ENCODE measurements at places on chromosomes 1 and 21.

GRCh38 chr1:52633291-52633754, 355 bp downstream of the SHISAL2A start:
- no peak for DNase-seq

GRCh38 chr1:197917805-197918651, 856 bp downstream of the LHX9 start:
- DNase-seq = peak; percentile 39

- no peak for DNase-seq
These were observed 17.8 kb upstream of the LAMC2 start for GRCh38 chr1:183168308-183168707.

DNA sequence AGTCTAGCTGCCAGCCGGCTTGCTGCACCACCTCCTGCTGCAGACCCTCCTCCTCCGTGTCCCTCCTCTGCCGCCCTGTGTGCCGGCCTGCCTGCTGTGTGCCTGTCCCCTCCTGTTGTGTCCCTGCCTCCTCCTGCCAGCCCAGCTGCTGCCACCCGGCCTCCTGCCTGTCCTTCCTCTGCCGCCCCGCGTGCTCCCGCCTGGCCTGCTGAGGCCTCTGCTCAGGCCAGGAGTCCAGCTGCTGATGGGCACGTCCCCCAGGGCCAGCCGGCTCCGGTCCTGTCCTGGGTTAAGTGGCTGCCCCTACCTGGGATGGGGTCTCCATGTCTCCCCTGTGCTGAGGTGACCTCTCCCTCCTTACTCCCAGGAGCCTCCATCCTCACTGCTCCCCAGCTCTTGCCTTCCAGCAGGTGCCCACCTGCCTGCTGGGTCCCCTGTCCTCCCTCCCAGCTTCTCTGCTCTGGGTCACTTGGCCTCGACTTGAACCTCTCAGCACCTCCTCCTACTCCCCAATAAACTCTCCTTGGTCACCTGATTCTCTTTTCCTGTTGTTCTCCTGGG, 870 bp downstream of the KRTAP10-8 start:
- no peak for DNase-seq

DNA sequence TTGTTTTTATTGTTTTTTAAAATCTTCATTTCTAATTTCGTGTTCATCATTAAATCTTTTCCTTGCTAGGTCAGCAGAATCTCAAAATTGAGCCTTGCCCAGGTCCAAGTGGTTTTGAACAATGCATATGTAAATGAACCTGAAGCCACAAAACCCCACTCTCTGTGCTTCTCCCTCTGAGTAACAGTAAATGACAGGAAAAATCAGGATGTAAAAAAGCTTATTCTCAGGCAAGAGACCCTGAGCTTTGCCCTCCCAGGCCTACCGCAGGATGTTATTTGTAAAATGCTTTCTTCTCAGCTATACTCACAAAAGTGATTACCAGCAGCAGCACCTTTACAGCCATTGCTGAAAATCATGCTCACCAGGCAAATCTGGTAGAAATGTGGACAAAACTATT, 47.6 kb downstream of the TYW3 start:
- DNase-seq = no peak

DNA sequence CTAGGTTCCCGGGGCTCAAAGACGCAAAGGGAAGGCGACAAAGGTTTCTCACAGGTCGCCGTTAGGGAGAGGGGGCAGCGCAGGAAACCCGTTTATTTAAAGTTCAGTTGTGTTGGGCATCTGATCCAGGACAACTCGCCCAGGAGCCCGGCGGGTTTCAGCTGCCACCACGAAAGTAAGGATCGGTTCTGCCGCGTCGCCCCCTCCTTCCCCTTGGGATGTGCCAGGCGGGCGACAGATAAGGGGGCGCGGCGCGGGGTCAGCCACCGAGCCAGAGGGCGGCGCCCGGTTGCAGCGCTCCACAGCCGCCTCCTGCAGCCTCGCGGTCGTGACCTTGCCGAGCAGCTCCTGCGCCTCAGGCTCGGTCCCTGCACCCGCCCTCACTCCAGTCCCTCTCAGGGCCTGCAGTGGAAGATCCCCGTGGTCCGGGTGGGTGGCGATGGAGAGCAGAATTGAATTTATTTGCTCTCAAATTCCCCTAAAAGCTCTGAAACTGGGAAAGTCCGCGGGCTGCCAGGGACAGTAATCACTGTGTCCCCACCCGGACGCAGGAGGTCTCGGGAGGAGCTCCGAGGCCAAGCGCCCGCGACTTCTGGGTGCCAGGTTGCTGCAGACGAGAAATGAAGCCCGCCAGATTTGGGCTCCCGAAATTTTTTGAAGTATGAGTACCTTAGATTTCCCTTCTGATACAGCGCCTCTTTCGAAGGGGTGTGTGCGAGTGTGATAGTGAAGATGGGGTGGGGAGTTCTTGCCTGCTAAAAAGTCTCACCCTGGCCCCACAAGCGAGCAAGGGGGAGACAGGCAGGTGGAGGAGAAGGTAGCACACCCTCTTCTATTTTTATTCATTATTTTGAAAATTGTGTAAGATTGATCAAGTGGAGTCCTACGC, 28.4 kb upstream of the NFIA start:
- peak; percentile 39 for DNase-seq

DNA sequence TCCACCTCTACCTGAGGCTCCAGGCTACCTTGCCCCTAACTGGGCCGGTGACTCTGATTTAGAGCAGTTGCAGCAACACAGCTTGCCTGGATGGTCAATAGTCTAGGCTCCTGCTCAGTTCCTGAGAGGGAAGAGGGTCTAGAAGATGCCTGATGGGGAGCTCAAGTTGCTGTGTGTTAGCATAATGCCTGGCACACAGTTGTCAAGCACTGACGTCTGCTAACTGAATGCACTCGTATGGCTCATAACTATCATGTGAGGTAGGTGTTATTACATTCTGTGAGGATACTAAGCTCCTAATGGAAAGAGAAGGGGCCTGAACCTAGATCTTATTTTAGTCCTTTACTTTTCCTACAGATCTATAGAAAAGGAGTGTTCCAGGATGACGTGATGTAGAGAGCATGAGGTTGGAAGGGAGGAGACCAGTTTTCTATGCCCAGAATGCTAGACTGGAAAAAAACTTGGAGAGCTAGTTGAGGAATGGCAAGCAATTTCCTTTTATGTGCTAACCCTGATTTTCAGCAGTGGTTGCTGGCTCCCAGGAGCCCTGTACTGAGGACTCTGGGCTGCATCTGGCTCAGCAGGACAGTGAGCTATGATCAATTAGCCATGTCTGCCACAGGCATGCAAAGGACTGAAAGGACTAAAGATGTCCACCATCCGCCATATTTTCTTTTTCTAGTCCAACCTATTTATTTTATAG, 30.0 kb downstream of the FAM78B start:
- no peak for DNase-seq

GRCh38 chr1:220269036-220269435, 3.2 kb downstream of the RAB3GAP2 start:
- no peak for DNase-seq

DNA sequence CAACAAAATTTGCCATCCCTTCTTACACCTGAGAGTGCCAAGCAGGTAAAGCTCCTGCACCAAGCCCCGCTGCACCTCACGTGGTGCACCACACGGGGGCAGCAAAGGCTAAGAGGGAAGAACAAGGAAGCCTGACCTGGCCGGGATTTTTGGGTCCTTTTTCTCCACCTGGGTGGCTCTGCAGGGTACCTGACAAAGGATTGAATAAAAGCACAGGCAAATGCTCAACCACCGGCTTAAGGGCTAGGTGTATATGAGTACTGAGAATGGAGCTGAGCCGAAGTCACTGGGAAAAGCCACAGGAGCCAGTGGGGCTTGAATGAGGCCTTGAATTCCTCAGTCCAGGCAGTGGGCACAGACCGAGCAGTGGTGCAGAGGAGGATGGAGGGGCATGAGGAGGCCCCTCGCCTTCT, 36.4 kb downstream of the ZNF697 start:
- DNase-seq = peak; percentile 73

DNA sequence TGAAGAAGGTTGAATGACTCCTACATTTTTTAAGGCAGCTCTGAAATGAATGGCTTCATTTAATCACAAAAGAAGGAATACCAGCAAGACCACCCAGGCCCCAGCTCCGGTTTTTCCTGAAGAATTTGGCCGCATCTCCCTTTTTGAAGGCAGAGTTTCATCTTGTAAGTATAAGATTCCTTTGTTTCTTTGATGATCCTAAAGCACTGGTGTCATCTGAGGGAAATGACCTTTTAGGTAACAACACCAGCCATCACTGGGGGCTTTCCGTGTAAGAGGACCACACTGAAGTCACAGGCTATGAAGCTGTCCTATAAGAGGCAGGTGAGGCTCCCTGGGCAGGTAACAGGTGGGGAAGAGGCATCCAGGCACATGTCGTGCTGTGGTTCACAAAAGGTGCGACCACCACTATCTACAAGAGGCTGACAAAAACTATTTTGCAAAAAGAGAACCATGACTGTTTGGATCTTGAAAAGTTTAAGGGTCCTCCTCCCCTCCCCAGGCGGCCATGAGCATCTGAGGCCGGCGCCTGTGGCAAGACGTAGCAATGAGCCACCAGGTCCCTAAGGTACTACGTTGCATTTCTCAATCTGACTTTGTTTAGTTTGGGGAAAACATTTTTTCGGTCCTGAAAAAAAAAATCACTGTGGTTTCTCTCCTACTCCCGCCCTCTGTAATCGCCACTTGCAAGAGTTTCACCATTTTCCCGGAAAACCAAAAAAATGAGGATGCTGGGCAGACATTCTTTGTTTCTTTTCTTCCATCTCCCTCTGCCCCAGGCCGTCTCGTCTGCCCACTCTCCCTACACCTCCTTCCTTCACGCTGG, 46.3 kb upstream of the IRF2BP2 start:
- DNase-seq = no peak

DNA sequence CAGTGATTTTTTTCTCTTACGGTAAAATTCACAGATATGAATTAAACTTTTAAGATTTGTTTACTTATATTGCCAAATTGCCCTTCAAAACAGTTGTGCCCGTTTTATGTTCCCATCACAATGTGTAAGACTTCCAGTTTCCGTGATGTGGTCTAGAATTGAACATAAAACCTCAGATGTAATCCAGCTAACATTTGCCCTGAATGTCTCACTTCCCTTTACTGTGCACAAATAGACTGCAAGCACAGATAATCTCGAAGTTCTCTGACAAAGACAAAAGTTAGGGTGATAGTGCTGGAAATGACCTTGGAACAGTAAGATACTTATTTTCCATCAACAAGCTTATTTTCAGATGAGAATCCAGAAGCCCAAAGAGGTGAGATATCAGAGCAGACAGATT, 177.5 kb downstream of the ZZZ3 start:
- DNase-seq = peak; percentile 18

DNA sequence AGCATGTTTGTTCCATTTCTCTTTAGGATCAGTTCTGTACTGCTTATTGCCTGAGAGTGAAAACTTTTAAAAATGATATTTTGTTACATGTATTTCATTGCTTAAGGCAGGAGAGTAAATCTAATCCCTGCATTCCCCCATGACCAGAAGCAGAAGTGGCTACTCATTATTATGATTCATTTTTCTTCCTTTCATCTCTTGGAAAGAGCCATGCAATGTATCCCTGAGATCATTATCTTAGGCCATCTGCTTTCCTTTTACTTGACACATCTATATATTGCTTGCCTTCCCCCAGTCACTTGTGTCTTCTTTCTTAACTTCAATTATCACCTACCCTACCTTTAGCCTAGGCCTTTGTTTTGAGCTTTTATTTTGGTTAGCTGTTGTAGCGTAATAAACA, 430.4 kb upstream of the CHRM3 start:
- no peak for DNase-seq

GRCh38 chr1:52153010-52153409, 11.1 kb downstream of the ZFYVE9 start:
- no peak for DNase-seq

DNA sequence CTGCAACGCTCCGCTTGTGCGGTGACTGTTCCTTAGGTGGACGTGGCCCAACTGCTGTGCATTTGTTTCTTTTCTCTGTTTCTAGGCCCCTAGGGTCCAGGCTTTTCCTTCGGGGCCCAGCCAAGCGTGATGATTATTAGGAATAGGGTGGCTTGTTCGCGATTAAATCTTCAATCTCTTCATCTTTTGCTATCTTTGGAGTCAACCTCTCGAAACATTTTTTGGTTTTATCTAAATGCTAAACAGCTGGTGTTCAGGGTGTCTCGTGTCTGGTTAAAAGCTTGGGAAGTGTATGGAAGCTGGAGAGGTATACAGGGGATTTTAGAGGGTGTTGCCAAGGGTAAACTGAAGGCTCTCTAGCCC, 844 bp upstream of the PLD5 start:
- no peak for DNase-seq

GRCh38 chr1:73463873-73464272, 734.1 kb downstream of the LRRIQ3 start:
- no peak for DNase-seq

DNA sequence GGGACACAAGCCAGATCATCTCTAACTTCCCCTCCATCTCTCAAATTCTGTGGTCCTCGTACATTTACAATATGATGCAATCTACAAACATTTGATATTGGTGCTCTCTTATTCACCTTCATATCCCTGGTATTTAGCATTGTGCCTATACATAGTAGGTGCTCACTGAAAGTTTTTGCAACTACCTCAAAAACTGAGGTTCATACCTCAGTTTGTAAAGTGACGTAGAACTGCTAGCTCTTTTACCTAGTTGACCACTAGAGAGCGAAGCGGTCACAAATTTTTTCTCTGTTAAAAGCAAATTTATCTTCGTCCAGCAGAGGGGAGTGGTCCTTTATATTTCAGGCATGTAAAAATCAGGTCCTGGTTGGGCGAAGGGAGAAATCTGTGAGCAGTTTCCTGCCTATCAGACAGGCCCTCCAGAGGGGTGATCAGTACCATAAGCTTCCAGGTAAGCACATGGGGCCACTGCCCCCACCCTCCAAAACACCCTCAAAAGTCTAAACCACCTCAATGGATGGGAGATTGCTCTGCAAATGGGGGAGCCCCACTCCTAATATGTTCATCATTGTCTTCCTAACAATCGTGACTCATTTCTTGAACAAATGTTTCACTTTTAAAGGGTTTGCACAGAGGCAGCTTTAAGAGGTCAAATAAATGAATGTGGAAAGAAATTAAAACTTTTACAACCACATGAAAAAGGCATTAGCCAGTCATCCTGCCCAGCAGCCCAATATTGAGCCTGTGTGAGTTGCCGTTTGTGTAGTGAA, 10.6 kb upstream of the HLCS start:
- DNase-seq = peak; percentile 83

- DNase-seq = no peak
These were observed 17.3 kb downstream of the MAP10 start for GRCh38 chr1:232822530-232822929.

GRCh38 chr1:89279011-89279466, 6.4 kb upstream of the GBP5 start:
- no peak for DNase-seq

- no peak for DNase-seq
These were observed 46.6 kb downstream of the TTC3 start for GRCh38 chr21:37119421-37120218.

GRCh38 chr1:237181743-237182317, 139.8 kb downstream of the RYR2 start:
- DNase-seq = no peak

Data from hematopoietic multipotent progenitor cell (in vitro differentiated cells).